ENCODE measurements at places on chromosomes 2 and 18. TPM values are rescaled to one million over a fixed set of nuclear protein-coding genes. Genes with fewer than 3 reads are reported as not detected.
A peak's percentile ranks its signal among the peaks of the same experiment; 100 is the strongest.

DNA sequence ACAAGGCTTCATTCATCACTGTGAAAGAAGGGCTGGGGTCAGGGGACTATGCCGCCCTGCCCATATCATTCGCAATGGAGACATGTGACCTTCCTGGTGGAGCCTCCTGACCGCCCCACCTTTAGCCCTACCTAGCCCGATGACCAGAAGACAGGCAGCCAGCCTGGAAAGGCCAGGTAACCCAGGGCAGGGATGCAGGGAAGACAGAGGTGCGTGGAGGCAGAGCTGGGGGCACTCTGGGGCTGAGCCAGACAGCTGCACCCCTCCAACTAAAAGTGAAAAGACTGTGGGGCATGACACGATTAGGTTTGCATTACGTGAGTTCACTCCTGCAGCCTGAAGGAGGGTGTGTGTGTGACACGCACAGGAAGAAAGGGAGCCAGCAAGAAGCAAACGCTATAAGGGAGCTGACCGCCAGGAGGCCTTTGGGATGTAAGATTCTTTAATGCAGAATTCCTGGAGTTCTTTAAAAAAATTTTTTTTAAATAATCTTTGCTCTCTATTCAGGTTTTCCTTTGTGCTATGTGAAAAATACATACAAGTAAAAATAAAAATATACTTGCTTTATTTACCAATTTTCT, 3.7 kb upstream of the HES6 start:
- DNase-seq = peak; percentile 66

DNA sequence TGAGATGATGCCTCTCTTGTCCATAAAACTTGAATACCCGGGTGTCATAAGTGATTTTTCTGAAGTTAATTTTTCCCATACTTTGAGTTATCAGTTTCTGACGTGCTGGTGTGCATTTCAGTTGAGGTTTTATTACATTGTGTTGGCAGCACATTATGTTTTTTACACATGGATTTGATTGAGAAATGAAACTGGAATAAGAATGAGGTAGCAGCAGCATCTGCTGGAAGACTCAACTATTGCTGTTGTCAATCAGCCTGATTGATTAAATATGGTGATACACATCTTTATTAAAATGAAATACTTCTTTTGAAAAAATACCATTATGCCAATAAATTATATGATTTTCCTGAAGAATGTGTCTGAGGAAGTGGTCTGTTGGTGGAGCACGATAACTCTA, 60.5 kb downstream of the INSIG2 start:
- DNase-seq = no peak

GRCh38 chr2:208296610-208297009, 30.6 kb downstream of the PIKFYVE start:
- DNase-seq = no peak

Gene IL1RL2
- total RNA-seq = 0.24 TPM

DNA sequence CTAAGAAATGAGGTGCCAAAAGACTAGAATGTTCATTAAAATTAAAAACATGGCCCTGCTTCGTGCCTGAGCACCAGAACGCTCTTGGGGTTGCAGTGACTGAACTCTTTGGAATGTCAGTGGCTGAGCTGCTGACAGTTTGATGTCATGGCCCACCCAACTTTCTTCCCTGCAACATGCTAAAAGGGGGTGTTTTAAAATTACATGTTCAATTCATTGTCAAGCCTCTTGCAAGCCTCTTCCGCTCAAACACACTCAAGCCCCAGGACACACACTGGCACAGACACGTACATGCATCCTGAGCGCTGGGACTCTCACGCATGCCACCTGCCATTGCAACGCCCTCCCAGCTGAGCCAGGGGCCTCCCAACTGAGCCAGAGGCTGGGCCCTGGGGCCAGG, 12.6 kb downstream of the RUFY4 start:
- peak; percentile 61 for DNase-seq

Gene NGEF
- 0.88 TPM for total RNA-seq

DNA sequence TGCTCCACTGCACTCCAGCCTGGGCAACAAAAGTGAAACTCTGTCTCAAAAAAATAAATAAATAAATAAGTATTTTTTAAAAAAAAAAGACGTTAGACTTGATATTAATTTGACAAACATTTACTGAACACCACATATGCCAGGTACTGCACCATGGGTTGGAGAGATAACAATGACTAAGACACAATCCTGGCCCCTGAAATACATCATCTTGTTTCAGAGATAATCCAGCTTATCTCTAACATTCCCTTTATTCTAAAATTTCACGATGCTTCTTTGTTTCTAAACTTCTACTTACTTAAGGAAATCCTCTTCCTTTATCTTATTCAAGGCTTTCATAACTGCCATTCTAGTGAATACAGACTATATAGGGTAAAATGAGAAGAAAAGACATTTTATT, 55.0 kb upstream of the PEX13 start:
- DNase-seq = no peak

GRCh38 chr2:213016984-213017351, 134.4 kb downstream of the IKZF2 start:
- no peak for DNase-seq

DNA sequence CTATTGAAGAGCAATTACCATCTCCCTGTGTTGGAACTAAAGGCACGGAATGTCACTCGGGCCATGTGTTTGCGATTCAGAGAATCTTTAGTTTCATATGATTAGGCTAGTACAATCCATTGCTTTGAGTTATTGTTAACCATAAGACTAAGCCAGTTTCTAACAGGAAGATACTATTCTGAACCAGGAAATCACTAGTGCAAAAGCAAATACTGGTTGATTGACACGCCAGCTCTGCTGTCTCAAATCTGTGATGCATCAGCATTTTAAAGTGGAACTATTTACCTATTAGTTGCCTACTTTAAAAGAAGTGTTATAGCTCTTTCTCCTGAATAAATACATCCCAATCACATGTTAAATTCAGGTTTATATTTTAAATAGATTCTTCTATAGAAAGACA, 61.9 kb downstream of the AFTPH start:
- DNase-seq = no peak

DNA sequence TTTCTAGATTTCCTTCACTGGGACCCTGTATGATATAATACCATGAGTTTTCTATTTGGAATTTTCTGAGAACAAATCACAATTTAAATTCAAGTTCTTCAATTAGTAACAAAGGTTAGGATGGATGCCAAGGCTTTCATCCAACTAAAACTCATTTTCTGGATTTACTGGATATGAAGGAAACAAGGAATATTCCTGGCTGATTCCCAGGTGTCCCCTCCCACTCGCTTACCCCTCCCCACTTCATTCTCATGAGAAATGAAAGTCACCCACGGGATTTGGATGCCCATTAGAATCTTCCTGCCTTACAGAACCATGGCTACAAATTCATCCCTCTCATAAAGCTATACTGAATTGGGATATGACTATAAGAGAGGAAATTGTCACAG, 40.0 kb downstream of the RNU4ATAC start:
- DNase-seq = no peak

- DNase-seq = no peak
These were observed 82.3 kb downstream of the ARL4C start for GRCh38 chr2:234414596-234414995.

DNA sequence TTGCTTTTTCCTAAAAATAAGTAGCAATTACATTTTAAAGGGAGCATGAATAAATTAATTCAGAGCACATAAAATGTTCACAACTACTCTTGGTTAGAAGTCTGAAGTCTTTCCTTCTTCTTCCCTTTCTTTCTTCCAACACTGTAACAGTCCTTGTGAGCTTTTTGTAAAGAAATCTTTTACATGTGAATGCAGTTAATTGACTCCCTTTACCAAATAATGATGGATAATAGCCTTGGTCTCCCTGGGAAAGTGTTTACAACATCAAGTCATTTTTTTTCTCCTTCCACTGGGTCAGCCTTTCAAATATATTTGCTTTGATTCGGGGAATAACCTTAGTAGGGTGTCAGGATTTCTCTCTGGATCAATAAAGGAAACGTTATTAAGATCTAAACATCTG, 39.1 kb downstream of the CALCRL start:
- no peak for DNase-seq

DNA sequence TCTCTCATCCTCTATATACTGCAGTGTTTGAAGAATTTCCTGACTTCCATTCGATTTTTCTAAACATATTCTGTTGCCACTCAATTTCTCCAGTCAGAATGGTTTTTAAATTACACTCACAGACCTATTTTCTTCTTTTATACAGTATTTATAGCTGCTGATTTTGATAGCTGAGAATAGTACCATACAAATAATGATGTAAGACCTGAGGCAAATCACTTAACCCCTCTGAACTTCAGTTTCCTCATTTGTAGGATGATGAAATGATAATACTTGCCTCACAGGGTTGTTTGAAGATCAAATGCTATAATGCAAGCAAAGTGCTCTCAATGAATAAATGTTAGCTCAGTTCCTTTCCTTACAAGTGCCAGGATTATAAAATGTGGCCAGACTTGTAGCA, 241.8 kb downstream of the CPS1 start:
- DNase-seq = no peak
